CD4-positive, alpha-beta memory T cell (primary cell): ENCODE measurements at places on chromosomes 16 and 17.
A peak's percentile ranks its signal among the peaks of the same experiment; 100 is the strongest.

- DNase-seq = no peak
- H3K27me3 ChIP-seq = no peaks in the 10 kb centered on the region
- peaks cover 22% of the 10 kb centered on the region for H3K4me1 ChIP-seq
Observed at GRCh38 chr16:2783581-2784357, 3.6 kb downstream of the PRSS33 start.

- H3K27ac ChIP-seq = no peak overlapping the region
- no peaks in the 10 kb centered on the region for H3K4me1 ChIP-seq
- H3K27me3 ChIP-seq = no peaks in the 10 kb centered on the region
- no peak for DNase-seq
Observed at GRCh38 chr17:17033466-17033865, 8.8 kb upstream of the MPRIP start.

GRCh38 chr17:63515426-63515825, 7.7 kb upstream of the KCNH6 start:
- no peaks in the 10 kb centered on the region for H3K27me3 ChIP-seq
- H3K27ac ChIP-seq = no peak overlapping the region
- no peaks in the 10 kb centered on the region for H3K36me3 ChIP-seq
- H3K4me1 ChIP-seq = no peaks in the 10 kb centered on the region
- H3K4me3 ChIP-seq = no peak overlapping the region

- no peaks in the 10 kb centered on the region for H3K27me3 ChIP-seq
- DNase-seq = no peak
- no peak overlapping the region for H3K4me3 ChIP-seq
- H3K4me1 ChIP-seq = peaks cover 47% of the 10 kb centered on the region
Observed at GRCh38 chr17:1460233-1460632, 4.2 kb upstream of the CRK start.

- H3K4me1 ChIP-seq = peaks cover 17% of the 10 kb centered on the region
- no peak overlapping the region for H3K27ac ChIP-seq
- H3K27me3 ChIP-seq = no peaks in the 10 kb centered on the region
- H3K36me3 ChIP-seq = no peaks in the 10 kb centered on the region
- no peak for DNase-seq
Observed at GRCh38 chr17:81489012-81489997, 23.3 kb downstream of the ACTG1 start.

- H3K4me3 ChIP-seq = no peak overlapping the region
- no peak overlapping the region for H3K27ac ChIP-seq
- peak; percentile 57 for DNase-seq
- H3K27me3 ChIP-seq = no peaks in the 10 kb centered on the region
- H3K36me3 ChIP-seq = no peaks in the 10 kb centered on the region
- H3K4me1 ChIP-seq = peaks cover 11% of the 10 kb centered on the region
Observed at GRCh38 chr16:71412270-71413160, 29.3 kb downstream of the TLE7 start.

GRCh38 chr17:6489016-6489550, 44.8 kb downstream of the PIMREG start:
- H3K27me3 ChIP-seq = no peaks in the 10 kb centered on the region
- H3K36me3 ChIP-seq = no peaks in the 10 kb centered on the region
- no peak overlapping the region for H3K27ac ChIP-seq
- no peak for DNase-seq
- no peaks in the 10 kb centered on the region for H3K4me1 ChIP-seq

DNA sequence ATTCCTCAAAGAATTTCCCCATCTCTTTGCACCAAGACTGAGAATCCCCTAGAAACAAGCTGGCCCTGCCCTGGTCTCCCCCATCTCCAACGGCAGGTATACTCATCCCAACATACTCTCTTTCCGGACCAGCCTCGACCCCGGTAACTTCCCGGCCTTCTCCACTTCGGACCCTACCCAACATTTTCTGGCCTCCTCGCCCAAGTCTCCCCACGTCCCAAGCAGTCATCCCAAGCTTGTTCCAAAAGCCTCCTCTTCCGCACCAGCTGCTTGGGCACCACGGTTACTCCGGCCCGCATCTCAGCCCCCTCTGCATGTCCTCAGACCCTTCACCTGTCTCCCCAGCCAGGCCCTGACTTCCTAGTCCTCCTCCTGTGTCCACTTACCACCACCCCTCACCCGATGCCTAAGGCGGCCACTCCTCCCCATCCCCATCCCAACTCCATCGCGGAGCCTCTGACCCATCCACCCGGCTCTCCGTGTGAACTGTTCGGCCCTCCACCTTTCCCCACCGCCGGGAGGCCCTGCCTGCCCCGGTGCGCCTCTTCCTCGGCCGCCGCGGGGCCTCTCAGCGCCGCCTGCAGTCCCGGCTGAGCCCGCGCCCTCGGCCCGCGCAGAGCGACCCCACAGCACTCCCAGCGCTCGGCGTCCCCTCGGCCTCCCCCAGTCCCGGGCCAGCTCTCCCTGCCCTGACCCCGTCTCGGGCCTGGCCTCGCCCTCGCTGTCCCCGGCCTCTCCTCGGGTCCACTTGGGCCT, 994 bp downstream of the PITPNA start:
- H3K27me3 ChIP-seq = no peaks in the 10 kb centered on the region
- peaks cover 39% of the 10 kb centered on the region for H3K4me1 ChIP-seq
- H3K36me3 ChIP-seq = no peaks in the 10 kb centered on the region
- peak overlapping the region; percentile 2 for H3K4me3 ChIP-seq

GRCh38 chr16:20675488-20676267, 21.8 kb downstream of the ACSM1 start:
- DNase-seq = peak; percentile 26
- H3K27me3 ChIP-seq = no peaks in the 10 kb centered on the region
- peaks cover 29% of the 10 kb centered on the region for H3K4me1 ChIP-seq
- no peaks in the 10 kb centered on the region for H3K36me3 ChIP-seq
- peak overlapping the region; percentile 39 for H3K27ac ChIP-seq

- H3K4me3 ChIP-seq = no peak overlapping the region
- no peak overlapping the region for H3K27ac ChIP-seq
- H3K36me3 ChIP-seq = no peaks in the 10 kb centered on the region
Observed at GRCh38 chr16:73364413-73364812, 316.5 kb upstream of the ZFHX3 start.

DNA sequence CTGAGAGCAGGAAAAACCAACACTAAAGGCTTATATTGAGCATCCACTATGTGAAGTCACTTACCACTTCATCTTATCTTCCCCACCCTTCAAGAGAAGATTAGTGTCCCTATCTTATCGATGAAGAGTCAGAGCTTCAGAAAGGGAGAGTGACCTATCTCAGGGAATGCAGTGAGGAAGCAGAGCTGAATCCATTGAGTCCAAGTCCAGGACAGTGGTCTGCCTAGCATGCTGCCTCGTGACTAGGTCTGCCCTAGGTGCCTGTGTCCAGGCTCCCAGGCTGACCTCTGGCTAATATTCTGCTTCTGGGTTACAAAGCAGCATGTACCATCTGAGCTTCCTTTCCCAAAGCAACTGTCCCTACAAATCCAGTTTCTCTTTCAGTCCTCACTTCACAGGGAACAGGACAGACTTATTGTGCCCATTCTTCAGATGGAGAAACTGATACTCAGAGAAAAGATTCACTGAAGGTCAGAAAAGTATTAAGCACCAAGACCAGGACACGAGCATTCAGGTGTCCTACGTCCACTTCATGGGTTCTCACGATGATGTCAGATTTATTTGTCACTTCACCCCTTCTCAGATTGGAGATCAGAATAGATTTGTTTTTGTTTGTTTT, 13.3 kb upstream of the FZD2 start:
- no peaks in the 10 kb centered on the region for H3K4me1 ChIP-seq
- H3K27ac ChIP-seq = no peak overlapping the region
- H3K36me3 ChIP-seq = no peaks in the 10 kb centered on the region
- H3K27me3 ChIP-seq = no peaks in the 10 kb centered on the region
- no peak overlapping the region for H3K4me3 ChIP-seq

- DNase-seq = no peak
- no peaks in the 10 kb centered on the region for H3K27me3 ChIP-seq
- peaks cover 14% of the 10 kb centered on the region for H3K36me3 ChIP-seq
- H3K4me1 ChIP-seq = no peaks in the 10 kb centered on the region
- no peak overlapping the region for H3K27ac ChIP-seq
- no peak overlapping the region for H3K4me3 ChIP-seq
Observed at GRCh38 chr17:78057113-78057740, 71.3 kb downstream of the TMC6 start.

DNA sequence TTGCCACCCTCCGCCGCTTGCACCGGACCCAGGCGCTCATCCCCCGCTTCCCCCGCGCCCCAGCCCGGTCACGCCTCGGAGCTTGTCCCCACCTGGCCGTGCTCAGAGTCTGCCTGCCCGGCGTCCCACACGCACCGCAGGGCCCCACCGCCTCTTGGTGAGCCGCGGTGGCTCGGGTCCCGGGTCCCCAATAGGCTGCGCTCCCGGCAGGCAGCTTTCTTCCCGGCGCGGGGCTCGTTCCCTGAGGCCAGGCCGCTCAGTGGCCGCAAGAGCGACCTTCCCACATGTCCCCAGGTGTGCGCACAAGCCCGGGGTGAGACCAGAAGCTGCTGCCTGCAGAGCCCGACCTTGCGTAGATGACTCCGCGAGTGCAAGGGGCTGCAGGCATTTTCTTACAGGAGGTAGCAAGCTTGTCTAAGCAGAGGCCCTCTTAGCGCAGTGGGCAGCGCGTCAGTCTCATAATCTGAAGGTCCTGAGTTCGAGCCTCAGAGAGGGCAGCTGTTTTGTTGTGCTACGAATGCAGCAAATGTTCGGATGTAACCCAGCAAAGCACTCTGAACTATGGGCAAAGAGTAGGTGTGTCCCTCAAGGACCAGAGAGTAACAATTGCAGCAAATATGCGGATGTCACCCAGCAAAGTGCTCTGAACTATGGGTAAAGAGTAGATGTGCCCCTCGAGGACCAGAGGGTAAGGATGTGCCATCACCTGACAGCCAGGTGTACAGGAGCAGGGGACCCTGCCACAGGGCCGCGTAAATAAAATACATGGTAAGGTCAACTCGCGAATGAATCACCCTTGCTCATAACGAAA, 15.6 kb downstream of the TLE7 start:
- H3K4me3 ChIP-seq = no peak overlapping the region
